ENCODE measurements at places on chromosomes 13 and 19.

DNA sequence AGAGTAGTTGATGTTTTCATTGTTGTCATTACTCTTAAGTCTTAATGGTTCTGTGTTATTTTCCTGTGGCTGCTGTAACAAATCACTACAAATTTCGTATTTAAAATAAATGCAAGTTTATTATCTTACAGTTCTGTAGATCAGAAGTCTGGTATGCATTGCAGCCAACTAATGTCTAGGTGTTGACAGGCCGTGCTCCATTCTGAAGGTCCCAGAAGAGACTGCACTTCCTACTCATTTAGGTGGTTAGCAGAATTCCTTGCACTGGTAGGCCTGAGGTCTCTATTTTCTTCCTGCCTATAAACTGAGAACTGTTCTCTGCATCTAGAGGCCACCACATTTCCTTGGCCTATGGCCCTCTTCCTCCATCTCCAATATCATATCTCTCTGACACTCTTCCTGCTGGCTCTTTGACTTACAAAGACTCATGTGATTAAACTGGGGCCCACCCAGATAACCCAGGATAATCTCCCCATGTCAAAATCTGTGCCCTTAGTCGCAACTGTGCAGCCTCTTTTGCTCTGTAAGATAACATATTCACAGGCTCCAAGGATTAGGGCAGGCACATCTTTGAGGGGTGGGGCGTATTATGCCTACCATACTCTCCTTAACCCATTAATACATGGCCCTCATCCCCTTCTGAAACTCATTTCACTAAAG, 468.4 kb downstream of the FOXO1 start:
- no peak for DNase-seq

- DNase-seq = peak; percentile 34
These were observed 47.5 kb downstream of the OXGR1 start for GRCh38 chr13:96946709-96947311.

DNA sequence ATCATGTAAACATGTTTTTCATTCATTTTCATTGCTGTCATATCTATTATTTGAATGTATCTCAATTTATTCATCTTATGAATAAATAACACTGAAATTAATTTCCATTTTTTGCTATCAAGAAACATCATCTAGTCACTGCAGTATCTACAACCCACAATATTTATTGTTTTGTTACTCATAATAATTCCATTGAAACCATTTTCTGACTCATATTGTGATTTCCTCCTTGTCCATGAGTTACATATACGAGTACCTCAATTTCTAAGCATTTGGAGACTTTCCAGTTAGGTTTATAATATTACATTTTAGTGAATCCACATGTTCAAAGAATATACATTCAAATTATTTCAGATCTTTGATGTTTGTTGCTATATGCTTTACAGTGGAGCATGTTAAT, 1524.0 kb downstream of the SLITRK1 start:
- no peak for DNase-seq

DNA sequence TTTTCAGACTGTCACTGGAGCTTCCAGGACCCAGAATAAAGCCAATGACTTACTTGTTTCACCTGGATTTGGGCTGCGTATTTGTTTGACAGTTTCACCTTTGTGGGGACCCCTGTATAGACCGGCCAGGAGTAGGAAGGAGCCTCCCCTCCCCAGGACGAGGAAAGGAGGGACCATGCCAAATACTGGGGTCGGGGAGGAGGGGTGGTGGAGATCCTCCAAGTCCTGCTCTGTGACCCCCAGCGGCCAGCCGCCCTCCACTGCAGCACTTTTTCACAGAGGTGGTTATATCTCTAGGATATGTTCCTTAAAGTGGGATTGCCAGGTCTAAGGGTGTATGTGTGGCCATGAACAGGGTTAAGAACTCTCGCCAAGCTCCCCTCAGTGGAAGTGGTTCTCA, 25.7 kb upstream of the ZNF492 start:
- no peak for DNase-seq

DNA sequence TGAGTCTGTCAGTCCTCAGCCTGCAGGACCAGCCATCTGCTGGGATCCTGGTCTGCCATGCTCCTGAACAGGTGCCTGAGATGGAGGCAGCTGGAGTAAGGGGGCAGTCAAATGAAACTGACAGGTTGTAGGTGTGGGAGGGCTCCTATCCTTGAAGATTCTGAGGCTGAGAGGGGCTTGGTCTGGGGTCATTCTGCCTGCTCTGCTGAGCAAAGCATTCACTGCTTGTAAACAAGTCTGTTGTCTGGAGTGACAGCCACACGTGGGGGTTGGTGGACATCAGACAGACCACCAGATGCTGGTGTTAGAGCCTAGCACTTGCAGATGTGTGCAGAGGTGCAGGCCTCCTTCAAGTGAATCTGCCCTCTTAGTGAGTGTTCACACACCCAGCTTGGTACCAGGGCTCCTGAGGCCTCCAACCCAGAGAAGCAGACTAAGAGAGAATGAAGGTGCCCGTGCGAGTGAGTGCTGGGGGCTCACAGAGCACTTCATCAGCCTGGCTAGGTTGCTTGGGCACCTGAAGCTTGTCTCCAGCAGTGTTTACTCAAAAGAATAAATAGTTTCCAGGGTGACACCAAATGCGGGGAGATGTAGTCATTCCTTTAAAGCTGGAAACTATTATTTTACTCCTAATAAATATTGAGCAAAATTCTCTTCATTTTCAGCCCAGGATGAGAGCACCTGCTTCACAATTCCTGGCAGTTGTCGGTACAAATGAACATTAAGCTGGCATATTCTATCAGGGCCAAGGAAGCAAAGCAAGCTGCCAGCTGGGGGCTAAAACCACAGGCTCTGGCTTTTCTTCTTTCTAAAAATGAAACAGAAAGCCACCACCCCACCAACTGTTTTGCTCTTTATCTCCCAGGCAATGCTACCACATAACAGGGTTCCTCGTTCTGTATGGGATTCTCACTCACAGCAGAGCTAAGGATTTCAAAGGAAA, 82.3 kb downstream of the RNASEH2B start:
- DNase-seq = no peak

DNA sequence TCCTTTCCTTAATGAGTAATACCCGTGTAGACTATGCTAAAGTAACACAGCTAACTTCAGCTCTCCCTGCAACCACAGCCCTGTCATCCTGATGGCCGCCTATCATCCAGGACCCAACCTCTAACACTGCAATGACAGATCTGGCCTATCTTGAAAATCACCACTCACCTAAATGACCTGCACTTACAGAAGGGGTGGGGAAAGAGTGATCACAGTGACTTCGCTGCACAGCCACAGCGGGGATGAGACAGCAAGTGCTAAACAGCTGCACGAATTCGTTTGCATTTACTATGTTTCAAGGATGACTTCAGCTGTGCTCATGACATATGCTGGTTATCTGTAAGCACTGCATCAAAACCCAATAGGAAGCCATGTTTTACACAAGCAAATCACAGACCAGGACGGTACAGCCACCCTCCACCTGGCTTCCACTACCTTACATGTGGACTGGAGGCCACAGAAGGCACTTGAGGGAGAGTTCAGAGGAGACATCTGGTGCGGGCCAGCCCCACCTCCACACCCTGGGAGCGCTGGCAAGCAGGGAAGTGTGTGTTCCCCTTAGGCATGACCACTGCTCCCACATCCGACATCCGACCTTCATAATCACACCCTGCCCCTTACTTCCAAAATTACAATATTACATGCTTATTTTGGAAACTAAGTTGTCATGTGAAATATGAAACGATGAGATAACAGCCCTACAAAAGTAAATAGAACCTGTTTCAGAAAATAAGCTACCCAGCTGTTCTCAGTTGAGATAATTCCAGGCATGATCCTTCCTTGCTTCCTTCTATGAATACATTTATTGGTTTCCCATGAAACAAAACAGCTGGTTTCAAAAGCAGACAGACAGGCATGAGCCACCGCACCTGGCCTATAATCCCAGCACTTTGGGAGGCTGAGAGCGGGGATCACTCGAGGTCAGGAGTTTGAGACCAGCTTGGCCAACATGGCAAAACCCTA, 95.7 kb downstream of the STK24 start:
- DNase-seq = peak; percentile 46

DNA sequence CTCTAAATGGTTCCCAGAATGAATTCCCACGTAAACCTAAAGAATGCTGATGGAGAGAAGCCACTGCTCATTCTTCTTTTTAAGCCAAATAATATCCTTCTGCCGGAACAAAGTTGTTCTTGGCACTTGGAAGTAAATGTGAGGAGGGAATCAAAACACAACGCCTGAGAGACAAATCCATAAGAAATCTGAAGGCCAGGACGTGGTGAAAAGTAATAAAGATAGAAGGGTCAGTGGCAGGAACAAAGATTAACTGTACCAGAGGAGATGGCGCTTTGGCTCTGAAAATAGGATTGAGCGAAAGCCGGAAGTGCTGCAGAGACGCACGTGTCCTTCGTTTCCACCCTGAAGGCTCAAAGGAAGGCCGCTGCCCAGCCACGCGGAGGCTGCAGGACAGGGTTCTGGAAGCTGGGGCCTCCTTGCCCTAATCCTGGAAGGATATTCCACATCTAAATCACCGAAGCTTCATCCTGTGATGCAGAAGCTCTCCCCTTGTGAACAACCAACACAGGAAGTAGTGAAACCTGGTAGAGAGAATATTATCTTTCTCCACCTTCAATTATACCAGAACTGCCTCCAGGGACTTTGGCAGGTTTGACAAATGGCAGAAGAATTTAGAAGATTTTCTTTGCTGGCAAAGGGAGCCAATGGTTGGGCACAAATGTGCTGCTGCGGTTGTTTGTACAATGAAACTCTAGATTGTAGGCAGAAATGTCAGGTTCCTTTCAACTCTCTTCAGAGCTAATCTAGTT, 214.6 kb upstream of the SERP2 start:
- DNase-seq = no peak

Measured in transverse colon (tissue), 4 donors.